ENCODE measurements at places on chromosomes 7 and 10.

DNA sequence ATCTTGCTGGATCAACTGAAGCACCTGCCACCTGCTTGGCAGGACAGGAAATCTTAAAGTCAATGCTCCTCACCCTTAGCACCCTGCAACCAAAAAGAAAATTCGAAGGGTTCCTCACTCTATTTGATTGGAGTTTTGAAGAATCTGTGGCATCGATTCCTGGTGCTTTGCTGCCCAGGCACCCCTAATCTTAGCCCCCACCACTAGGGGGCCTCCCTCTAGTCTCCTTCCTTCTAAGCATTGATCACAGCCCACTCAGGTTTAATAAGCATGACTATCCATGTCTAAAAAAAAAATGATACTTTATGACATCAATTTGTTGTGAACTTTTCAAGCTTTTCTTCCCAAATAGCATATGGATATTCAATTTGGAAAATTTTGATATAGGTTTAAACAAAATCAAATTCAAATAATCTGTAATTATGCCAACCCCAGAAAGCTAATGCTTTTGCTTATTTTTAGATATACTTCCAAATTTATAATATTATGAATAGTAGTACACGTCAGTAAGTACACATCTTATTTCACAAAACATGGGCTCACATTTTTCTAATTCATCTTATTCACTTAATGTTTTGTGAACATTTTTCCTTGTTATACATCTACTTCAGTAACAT lies 45.3 kb downstream of the NRG3 start:
- no peak for DNase-seq

GRCh38 chr7:100543586-100543985 lies 4.6 kb downstream of the AGFG2 start:
- no peak for DNase-seq

DNA sequence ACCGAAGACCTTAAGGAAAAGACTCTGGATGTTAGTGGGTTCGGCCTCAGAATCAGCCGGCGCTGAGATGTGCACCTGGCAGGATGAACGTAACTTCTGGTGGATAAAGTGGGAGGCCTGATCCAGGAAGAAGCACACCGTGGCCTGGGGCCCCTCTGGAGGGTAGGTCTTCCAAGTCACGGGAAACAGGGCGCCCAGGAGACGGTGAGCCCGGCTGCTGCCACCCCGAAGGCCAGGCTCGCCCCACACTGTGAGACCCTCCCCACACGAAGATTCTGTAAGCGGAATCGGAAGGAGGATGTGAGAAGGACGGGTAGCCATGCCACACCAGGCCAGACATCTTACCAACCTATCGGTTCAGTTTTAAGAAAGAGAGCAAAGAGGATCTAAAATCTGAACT lies 279.0 kb downstream of the DNAJB6 start:
- no peak for DNase-seq

DNA sequence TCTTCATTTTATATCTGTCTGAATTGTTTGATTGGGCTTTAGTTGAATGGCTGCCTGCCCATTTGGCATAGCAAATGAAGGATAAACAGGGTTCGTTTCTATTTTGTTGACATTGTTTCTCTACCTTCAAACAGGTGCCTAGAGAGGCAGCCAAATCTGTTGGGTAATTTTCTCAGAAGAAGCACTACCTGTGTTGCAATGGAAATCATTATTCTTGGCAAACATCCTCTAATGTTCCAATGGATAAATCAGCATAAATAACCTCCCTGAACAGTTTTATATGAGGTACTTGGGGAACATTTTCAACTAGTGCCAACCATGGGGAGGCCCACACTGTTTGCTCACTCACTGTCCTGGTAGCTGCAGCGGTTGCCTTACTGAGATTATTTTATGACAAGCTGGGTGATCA lies 64.4 kb upstream of the PLPP4 start:
- DNase-seq, result no peak

- no peak for DNase-seq
Observed at GRCh38 chr7:79461660-79462059, 8.2 kb upstream of the MAGI2 start.

DNA sequence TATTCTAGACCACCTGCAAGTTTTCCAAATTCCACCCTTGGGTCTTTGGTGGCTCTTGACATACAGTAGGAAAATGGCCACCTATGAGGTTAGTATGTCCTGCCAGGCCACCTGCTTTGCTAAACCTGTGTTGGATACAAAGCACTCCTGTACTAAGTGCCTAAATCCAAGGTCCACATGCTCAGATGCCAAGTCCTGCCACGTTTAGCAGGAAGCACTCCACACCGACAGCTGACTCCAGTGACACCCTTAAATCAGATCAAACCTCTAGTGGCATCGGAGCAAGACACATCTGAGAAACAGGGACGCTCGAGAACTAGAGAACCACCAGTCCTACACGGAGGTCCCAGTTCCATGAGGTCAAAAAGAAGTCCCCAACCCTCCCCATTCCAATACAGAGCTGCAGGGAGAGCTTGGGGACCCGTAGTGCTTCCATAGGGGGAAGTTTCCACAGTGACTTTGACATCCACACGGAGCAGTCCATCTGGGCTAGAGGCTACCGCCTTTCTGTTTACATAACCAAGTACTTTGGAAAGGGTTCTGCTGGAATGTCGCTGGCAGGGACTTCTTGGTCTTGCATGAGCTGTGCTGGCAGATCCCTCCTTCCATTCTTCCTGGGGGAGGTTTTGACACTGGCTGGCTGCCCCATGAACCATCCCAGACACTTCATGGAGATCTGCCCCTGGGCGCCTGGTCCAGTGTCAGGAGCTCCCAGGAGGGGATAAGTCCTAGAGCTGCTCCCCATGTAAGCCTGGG lies 290.6 kb downstream of the PRPF18 start:
- DNase-seq, result no peak

DNA sequence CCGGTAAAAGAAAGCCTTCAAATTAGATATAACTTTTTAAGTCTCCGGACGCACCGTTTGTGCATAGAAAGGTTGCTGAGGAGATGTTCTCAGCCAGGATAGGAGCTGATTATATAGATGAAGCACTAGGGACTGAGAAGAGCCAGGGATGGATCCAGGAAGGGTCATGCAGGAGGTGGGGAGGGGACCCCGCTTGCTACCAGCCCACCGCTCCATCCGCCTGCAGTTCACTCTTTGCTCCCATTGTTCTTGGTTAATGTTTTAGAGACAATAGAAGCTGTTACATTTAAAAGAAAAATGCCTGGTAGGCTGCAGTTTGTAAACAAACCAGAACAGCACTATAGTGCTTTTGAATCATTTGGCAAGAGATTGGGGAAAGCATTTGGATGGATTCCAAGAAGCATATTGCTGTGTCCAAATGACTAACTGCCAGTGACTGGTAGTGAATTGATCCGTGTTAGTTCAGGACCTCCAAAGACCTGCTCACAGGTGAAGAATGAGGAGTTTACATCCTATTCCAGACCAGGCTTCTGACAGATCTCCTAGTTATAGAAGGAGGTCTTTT lies 175.9 kb upstream of the TAC1 start:
- no peak for DNase-seq

GRCh38 chr7:133016604-133017003 lies 65.3 kb downstream of the CHCHD3 start:
- no peak for DNase-seq

DNA sequence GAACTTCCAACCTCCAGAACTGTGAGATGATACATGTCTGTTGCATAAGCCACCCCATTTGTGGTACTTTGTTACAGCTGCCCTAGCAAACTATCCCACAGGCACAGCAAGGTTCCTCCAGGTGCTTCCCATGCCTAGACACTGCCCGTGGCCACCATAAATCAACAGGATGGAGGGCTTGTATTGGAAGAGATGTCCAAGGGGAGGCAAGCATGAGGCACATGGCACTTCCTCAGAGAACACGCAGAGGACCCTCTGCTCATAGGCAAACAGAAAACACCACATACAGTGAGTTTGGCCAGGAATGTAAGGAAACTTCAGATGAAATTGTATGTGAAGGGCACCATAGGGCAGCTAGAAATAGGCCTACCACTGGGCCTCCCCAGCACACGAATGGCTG lies 291.1 kb downstream of the GRID1 start:
- no peak for DNase-seq

- no peak for DNase-seq
Observed at GRCh38 chr10:110455446-110455845, 42.3 kb upstream of the DUSP5 start.

GRCh38 chr7:70573071-70573661 lies 558.8 kb upstream of the GALNT17 start:
- DNase-seq, result no peak

GRCh38 chr10:72802763-72803505 lies 90.6 kb upstream of the OIT3 start:
- DNase-seq, result no peak

- no peak for DNase-seq
Observed at GRCh38 chr7:146175716-146176115, 59.1 kb downstream of the CNTNAP2 start.
